ENCODE measurements at places on chromosomes 1 and 21.
A peak's percentile ranks its signal among the peaks of the same experiment; 100 is the strongest.

GRCh38 chr1:203173566-203173965 is 2.1 kb downstream of the MYBPH start:
- DNase-seq = no peak

GRCh38 chr1:85360730-85361493 is 84.5 kb upstream of the BCL10 start:
- no peak for DNase-seq

DNA sequence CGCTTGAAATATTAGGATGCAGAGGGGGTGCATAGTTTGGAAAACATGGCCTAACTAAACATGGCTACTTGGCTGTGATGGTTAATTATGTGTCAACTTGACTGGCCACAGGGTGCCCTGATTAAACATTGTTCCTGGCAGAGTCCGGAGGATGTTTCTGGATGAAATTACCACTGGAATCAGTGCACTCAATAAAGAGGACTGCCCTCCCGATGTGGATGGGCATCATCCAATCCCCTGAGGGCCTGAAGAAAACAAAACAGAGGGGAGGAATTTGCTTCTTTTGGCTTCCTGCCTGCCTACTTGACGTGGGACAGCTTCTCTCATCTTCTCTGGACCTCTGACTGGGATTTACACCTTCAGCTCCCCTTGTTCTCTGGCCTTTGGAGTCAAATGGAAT is 79.1 kb upstream of the KCNE2 start:
- no peak for DNase-seq

DNA sequence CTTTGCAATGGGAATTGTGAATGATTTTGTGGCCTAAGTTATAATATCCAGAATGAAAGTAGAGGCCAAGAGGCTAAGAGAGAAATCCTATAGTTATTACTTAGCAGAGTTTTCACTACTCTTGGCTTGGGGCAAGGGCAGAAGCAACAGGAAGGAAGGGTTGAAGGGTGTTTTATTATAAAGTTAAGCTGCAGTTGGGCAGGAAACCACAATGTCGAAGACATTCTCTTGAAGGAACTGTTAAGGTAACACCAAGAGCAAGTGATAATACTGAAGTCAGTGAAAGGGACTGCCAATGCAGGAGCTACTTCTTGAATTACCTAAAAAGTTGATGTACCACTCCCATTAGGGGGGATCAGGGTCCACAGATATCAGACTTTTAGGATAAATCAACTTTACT is 8.3 kb downstream of the XCL2 start:
- no peak for DNase-seq

GRCh38 chr1:199221371-199222150 is 582.7 kb downstream of the PTPRC start:
- no peak for DNase-seq

DNA sequence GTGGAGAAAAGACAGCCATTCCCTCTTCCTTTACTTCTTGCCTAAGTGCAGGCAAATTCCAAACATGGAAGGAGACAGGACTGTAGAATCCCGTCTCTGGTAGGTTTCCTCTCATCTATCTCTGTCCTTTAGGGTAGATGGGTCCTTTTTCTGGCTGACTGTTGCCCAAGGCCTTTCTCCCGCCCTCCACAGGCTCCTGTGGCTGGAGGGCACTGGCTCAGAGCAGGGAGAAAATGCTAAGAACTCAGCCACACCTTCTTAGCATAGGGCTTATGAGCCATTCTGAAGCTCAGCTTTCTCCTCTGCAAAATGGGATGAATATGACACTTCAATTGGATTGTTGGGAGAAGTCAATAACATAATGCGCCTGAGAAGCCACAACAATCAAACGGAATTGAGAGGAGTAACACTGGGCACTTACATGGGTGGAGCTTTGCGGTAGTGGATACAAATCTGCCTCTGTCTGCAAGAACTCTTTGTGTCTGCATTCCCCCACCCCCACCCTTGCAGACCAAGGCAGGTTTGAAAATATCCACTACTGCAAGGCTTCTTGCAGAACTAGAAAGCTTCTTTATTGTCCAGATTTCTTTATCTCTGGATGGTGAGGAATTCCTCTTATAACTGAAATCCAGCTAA is 94.7 kb downstream of the CSMD2 start:
- peak; percentile 37 for DNase-seq

DNA sequence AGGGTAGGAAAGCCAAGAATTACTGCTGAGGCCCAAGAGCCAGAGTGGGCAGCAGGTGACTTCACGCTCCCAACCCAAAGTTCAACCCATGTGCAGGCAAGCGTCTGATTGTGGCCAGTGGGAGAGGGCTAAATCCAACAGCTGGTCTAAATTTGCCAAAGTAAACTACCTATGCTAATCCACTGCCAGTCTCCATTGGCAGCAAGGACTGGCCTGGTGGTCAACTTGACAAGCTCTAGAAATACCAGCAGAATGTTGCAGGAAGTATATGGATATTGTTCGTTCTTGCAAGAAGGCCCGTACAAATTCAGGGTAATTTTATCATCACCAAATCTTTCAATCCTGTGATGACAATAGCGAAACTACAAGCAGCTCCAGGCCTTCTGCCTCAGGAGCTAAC is 1.5 kb downstream of the TMEM63A start:
- no peak for DNase-seq

DNA sequence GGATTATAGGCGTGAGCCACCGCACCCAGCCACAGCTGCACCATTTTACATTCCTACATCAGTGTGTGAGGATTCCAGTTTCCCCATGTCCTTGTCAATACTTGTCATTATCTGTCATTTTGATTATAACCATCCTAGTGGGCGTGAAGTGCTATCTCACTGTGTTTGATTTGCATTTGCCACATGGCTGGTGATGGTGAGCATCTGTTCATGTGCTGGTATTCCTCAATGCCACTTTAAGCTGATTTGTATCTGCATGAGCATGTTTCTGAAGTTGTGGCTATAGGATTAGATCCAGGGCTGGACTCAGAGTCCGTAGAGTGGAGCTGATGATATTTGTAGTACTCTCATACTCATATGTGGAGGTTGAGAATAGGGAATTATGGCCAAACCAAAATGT is 36.6 kb downstream of the SRRM1 start:
- DNase-seq = no peak

DNA sequence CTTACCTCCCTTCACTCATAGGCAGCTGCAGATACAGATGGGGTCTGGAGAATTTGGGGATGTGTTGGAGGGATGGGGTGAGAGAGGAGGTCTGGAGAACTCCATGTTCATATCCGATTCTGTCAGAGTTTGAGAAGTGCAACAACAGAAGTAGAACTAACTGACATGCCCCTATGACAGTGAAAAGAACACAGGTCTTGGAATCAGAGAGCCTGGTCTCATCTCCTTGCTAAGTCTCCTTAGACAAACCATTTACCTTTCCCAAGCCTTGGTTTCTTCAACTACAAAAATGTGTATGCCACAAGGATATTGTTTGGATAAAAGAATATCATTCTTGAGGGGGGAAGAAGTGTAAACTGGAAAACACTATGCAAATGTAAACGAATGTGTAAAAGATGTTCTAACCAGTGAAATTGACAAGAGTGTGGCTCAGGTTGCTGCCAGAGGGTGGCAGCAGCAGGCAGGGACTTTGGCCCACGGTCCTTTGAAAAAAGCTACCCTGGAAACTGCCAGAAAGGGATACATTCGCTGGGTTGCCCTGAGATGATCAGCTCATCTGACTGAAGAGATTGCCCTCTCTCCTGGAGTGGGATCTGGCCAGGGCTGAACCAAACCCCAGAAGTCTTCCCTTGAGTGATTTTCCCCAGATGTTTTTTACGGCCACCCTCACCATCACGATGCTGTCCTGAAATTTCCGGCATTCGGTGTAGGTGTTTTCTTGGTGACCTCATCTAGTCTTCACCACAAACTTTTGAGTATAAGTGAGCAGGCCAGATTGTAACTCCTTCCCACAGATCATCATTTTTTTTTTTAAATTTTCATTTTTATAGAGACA is 17.0 kb upstream of the CD2 start:
- peak; percentile 48 for DNase-seq

DNA sequence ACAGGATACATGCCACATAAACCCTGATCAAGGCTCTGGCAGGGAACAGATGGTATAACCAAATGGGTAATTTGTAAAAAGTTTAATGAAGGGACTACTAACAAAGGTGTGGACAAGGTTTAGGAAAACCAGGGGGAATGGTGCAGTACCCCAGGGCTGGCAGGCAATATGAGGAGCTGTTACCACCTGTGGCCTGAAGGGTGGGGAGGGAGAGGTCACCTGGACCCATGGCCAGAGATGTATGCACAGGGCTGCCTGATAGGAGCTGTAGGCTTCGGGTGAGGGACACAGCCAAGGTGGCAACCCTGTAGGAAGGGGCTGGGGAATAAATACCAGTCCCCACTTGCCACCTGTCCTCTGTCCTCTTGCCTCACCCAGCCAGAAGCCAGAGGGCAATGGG is 51.4 kb upstream of the ID3 start:
- no peak for DNase-seq

GRCh38 chr1:53271446-53272090 is 33.2 kb upstream of the MAGOH start:
- no peak for DNase-seq

DNA sequence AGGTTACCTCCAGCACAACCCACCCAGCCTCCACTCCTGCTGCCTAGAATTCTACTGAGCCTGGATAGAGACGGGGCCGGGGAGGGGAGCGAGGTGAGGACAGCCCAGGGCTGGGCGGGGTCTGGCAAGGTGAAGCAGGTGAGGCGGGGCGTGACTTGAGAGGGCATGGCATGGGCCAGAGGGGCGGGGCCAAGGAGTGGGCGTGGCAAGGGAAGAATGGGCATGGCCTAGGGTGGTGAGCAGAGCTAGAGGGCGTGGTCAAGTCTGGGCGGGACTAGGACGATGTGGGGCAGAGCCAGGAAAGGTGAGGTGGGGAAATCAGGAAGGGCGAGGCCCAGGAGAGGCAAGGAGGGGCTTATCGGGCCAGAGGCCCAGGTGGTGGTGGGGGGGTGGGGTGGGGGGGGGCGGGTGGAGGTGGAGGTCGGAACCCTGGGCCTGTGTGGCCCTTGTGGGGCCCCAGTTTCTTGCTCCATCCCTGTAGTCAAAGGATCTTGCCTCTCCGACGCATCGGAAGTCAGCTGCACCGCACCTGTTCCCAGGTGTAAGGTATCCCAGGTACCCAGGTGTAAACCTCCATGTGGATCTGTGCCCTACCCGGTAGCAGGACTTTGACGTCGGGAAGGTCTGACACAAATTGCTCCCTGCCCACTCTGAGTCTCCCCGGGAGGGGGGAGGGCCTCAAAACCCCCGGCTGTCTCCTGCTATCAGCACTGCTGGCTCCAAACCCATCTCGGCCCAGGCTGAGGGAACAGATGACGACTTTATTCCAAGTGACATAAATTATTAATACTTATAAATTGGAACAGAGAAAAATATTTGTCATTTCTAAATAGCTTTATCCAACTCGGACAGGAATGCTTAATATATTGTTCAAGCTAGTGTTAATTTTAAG is 32.9 kb upstream of the UTS2 start:
- no peak for DNase-seq

DNA sequence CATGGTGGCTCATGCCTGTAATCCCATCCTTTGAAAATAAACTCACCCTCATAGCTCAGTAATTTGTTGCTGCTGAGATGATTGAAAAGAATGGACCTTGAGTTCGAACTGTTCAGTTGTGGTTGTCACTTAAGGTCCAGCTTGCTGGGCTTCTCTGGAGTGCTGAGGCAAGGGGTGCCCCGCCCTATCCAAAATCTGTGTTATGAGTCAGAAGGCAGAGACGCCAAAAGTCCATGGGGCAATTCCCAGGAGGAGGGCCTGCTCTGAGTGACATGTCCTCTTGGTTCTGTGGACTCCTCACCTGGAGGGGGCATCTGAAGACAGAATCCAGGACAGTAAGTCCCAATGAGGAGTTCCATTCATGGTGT is 64.8 kb downstream of the MYOM3 start:
- no peak for DNase-seq

- DNase-seq = no peak
These were observed 13.5 kb downstream of the FUCA1 start for GRCh38 chr1:23854568-23854967.

- DNase-seq = no peak
These were observed 33.6 kb downstream of the WNT2B start for GRCh38 chr1:112542206-112542973.

DNA sequence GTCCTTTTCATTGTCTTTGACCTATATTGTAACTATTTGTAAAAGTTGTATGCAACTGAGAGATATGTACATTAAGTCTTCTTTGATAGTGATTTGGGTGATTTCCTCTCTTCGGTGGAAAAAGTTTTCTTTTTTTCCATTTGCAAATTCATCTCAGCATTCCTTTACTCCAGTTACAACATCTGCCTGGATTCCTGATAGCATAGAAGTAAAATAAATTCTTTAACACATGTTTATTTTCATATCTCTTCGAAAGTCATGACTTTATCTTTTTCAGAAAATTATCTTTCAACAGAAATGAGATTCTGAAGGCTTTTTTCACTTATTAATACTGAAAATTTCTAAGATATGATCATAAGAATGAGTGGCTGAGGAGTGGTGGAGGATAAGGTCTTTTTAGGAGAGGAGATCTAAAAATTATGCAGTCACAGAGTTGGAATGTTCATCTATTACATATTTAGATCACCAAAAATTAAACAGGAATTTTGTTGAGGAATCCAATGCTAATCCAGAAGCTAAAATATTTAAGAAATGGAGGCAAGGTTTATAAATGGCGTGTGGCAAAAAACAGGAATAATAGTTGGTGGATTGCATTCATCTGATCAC is 400.5 kb downstream of the KCNT2 start:
- no peak for DNase-seq

DNA sequence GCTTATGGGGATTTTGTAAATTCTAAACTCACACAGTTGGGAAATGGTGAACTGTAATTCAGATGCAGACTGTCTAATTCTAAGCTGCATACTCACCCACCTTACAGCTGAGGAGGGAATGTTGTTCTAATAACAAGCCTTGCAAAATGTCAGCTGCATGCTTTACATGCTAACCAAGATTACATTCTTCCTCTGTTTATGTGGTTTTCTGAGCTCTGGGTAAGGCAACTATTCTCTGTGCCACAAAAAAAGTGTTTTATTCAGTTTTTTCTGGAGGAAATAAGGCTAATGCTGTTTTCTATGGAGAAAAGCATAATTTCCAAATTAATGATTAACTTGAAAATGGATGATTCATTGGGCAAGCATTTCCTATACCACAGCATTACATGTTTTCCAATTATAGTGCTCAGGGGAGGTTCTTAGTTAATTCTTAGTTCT is 64.9 kb downstream of the RGS13 start:
- DNase-seq = no peak

DNA sequence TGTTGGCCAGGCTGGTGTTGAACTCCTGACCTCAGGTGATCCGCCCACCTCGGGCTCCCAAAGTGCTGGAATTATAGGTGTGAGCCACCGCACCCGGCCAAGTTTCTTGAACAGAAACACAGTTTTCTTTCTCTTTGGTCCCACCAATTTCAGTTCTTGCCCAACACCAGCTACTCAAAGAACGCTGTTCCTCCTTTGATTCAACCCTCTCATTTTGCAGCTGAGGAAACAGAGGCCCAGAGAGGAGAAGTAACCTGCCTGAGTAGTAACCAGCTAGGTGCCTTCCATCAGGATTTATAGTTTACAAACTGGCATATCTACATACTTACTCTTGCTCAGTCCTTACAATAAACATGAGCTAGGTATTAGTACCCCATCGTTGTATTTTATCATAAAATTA is 119.9 kb downstream of the SYF2 start:
- DNase-seq = no peak
